CD4-positive, CD25-positive, alpha-beta regulatory T cell (primary cell): ENCODE measurements at places on chromosomes 3 and 15.

DNA sequence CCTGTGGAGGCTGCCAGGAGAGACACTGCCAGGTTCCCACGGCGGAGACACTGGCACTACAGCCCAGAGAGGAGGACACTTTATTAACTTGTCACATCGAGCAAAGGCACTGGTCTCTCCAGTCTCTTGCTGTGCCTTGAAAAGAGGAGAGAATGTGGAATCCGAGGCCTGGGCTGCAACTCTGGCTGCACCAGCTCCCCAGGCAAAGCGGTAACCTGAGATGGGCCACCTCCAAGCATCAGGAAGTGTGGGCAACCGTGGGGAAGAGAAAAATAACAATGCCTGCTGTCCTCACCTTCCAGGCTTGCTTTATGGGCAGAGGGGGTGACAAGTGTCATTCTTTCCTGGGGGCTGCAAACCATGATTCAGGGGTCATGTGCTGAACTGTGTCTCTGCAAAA, 91.6 kb upstream of the RGMA start:
- DNase-seq: no peak

- no peak for DNase-seq
These were observed 96.2 kb upstream of the NR2F2 start for GRCh38 chr15:96234109-96234892.

- no peak for DNase-seq
These were observed 25.6 kb upstream of the C2CD4B start for GRCh38 chr15:62190675-62191074.

DNA sequence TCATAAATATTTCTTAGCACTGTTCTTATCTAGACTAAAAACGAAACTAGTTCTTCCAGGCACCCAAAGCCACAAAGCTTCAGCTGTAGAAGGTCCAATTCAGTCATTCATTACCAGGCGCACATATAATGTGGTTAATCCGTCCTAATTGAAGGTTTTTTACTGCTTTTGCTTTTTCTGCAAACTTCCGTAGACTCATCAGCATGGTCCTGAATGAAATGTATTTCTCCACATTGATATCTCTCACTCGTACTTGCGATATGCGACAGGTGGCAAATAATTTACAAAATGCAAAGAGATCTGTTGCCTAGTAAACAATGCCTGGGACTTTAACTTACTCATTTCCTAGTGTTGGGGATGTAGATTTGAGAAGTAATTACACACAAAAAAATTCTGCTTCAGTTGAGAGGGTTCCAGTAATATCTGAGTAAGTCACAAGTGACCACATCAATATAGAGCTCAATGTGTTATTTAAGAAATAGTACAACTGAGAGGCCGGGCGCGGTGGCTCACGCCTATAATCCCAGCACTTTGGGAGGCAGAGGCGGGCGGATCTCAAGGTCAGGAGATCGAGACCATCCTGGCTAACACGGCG, 75.0 kb upstream of the MBNL1 start:
- DNase-seq: no peak

DNA sequence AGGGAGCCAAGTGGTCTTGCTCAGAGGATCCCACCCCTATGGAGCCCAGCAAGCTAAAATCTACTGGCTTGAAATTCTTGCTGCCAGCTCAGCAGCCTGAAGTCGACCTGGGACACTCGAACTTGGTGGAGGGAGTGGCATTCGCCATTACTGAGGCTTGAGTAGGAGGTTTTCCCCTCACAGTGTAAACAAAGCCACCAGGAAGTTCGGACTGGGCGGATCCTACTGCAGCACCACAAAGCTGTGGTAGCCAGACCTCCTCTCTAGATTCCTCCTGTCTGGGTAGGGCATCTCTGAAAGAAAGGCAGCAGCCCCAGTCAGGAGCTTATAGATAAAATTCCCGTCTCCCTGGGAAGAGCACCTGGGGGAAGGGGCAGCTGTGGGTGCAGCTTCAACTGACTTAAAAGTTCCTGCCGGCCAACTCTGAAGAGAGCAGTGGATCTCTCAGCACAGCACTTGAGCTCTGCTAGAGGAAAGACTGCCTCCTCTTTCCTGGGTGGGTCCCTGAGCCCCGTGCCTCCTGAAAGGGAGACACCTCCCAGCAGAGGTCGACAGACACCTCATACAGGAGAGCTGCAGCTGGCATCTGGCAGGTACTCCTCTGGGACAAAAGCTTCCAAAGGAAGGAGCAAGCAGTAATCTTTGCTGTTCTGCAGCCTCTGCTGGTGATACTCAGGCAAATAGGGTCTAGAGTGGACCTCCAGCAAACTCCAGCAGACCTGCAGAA, 576.3 kb upstream of the NECTIN3 start:
- DNase-seq: no peak

- DNase-seq: peak; percentile 22
These were observed 223.4 kb upstream of the CGNL1 start for GRCh38 chr15:57152666-57153539.

DNA sequence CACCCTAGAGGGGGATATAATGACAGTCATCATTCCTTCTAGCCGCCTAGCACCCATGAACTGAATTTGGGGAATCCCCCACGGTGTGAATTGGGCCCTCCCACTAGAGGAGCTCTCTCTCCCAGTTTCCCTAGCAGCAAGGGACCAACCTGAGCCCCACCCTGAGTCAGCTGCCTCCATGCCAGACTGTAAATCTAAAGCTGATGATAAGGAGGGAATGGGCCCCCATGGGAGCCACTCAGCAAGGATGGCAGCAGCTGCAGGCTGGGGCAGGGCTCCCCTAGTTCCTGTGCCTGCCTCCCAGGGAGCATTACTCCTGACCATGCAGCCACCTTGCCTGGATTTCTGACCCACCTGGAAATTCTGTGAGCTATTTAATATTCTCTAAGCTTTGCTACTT, 57.0 kb upstream of the PXYLP1 start:
- no peak for DNase-seq

- DNase-seq: no peak
These were observed 235.9 kb downstream of the ARRDC4 start for GRCh38 chr15:98196371-98196770.

DNA sequence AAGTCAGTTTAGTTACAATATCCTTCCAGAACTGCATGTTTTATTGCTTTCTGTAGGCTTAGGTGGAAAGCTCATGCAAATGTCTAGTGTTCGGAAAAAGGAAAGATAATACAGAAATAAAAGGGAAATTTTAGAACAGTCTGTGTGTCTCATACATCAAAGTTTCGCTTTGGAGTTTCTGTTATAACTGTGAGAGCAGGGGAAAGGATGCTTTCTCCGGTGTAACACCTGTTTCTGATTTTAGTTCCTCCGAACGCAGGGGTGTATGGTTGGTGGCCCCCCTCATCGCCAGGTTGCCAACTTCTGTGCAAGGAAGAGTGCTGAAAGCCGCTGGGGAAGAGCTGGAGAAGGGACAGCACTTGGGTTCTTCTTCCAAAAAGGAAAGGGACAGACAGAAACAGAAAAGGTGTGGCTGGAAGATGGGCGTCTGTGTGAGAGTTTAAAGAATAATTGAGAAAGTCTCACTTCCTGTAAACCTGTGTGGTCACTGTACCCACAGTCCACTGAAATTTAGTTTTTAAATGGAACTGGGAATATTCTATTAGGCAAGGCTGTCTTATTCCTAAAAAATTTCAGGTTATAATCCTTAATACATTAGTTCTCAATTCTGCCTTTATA, 6.7 kb downstream of the P2RY12 start:
- DNase-seq: no peak

DNA sequence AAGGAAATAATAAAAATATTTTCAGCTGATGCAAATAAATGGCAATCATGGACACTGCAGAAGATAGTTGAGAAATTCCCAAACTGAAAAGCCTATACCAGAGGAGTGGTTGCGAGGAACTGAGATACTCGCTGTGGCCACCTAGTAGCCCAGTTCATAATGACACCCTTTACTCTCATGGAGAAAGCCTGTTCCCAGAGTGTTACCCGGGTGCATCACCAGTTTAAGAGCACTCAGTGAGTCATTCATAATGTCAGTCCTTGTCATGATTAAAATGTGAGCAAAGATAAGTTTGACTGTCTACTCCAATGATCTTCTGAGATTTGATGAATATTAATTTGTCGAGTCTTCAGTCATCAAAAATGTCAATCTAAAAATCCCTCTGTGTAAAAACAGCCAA, 138.4 kb upstream of the LRRC3B start:
- DNase-seq: no peak

- no peak for DNase-seq
These were observed 236.0 kb upstream of the ZNF717 start for GRCh38 chr3:76021376-76021775.

GRCh38 chr3:102476198-102476597, 41.4 kb downstream of the ZPLD1 start:
- DNase-seq: no peak

GRCh38 chr3:52318186-52318816, 2.2 kb downstream of the DNAH1 start:
- DNase-seq: no peak
